HCT116 (cell line): ENCODE measurements at places on chromosomes 4 and X.

DNA sequence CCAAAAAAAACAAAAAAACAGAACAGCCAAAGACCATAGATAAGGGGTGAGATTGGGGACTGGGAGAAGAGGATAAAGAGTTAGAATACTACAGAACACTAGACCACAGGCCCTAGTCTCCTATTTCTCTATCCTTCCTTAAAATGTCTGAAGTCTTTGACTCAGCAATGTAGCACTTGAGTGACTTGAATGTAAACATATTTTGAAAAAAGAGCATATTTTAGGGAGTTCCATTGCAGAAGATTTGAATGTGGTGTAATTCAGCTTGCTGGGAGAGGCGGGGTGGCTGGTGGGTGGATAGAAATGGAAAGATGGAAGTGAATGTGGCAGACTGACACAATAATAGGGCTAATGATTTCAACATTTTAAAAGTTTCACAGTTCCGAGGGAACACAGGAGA, 144.9 kb downstream of the CHIC2 start:
- DNase-seq, result no peak

- DNase-seq, result peak; percentile 10
Measured at GRCh38 chr4:35358001-35358584, 886.2 kb downstream of the ARAP2 start.

GRCh38 chr4:7903791-7904516, 35.7 kb downstream of the AFAP1 start:
- no peak for DNase-seq

- DNase-seq, result no peak
Measured at GRCh38 chr4:168240821-168241220, 77.7 kb downstream of the DDX60 start.

DNA sequence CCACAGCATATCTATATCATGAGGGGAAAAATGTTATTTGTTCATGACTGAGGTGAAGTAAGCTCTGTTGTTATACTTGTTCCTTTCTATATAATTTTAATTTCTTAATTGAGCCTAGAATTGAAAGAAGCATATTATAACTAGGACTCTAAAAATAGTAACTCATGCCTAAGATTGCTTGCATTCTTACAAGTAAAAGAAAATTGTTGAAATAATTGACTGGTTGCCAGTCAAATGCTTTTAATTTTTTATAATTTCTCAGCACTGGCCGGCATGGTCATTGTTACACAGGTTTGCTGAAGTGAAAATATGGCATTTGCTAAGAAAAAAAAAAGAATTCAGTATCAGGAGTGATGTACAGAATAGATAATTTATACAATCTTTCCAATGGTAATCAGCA, 104.8 kb downstream of the GASK1B start:
- DNase-seq, result no peak

DNA sequence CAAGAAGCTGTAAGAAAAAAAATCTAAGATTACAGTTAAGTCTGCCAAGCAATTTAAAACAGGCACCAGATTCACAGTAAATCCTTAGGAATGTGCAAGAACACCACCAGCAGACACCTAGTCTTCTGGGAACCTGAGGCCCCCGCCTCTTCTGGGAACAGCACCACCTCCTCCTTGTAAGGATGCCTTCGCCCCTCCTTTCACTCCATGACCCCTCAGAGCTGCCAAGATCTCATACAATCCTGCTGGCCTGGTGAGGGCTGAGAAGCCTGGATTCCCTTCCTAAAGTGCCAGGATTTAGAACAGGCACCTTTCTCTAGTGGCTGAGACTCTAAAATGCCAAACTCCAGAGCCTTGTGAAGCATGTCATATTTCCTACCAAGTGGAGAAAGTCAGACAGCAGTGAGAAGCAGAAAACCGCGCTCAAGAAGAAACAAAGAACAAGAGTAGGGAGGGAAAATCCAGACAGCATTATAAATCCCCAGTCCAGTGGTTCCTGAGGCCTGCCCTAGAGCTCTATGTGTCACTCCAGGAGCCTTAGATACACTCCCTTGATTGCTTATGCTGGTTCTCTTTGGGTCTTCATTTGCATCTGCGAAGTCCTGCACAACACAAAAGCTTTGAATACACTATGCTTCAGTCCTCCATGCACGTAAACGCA, 166.4 kb downstream of the TSPAN5 start:
- DNase-seq, result no peak

DNA sequence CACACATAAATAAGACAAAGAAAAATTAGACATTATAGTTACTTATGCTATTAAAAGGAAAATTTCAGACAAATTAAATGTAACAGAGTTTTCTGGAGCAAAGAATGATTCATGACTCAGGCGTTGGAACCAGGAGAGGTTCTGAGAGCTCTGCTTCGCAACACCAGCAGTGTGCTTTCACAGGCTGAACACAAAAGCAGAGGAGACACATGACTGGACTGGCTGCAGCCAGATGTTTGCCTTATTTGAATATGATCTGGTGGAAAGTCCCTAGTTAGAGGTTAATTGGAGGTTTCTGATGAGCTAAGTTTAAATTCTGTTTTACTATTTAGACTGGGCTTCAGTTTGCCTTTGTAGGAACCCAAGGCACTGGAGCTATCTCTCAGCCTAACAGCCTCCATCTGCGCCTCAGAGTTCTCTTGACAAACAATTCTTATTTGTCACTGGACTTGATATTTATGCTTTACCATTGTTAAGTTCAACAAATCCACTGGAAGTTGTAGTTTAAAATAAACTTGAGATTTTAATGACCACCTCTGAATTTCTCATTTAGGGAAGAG, 16.2 kb downstream of the BOD1L1 start:
- no peak for DNase-seq

DNA sequence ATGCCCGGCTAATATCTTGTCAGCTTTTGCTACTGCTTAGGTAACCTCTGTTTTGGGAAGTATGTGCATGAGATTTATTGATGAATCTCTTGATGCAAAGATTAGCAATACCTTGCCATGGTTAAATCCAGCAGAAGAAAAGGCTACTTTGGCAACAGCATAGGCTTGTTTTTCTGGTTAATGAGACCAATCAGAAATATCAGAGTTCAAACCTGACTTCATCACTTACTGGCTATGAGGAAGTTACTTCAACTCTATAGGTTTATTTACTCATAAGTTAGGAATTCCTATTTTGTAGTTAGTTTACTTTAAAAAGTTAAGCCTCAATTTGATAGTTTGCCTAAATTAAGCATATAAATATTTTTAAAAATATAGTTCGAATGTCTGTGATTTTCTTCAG, 93.1 kb downstream of the PDLIM5 start:
- DNase-seq, result no peak

- no peak for DNase-seq
Measured at GRCh38 chr4:67466751-67467150, 78.6 kb downstream of the CENPC start.

- DNase-seq, result no peak
Measured at GRCh38 chr4:179095585-179096221, 1653.5 kb upstream of the AGA start.

GRCh38 chrX:46873746-46874145, 36.9 kb downstream of the RP2 start:
- no peak for DNase-seq

DNA sequence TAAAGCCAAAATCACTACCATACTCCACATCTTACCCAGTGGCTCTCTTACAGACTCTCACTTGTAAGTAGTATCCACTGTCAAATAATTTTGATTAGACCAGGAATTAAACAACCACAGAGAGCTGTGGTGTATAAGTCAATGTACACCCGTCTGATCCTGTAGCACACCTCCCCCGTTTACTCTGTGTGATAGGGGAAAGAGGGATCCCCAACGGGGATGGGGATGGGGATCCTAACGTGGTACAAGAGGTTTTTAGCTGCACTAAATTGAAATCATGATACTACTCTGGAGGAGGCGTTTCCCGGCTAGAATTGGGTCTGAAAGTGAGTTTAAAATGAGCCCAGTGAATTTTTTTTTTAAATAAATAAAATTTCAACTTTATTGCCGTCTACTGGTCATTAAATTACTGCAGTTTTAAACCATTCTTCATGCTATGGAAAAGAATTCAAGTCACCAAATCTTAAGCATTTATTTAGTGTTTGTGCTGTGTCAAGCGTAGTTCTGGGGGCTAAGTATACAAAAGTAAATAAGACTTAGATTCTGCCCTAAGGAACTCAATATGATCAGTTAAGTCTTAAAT, 76.6 kb downstream of the INTS12 start:
- no peak for DNase-seq

DNA sequence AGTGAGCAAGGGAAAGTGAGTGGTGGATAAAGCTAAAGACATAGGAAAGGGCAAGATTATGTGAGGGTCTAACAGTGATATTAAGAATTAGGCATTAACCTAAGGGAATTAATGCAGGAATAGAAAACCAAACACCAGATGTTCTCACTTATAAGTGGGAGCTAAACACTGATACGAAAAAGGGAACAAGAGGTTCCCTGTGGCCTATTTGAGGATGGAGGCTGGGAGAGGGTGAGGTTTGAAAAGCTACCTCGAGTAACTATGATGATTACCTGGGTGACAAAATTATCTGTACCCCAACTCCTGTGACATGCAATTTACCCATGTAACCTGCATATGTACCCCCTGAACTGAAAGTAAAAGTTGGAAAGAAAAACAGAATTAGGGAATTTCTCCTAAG, 79.0 kb downstream of the ANXA3 start:
- DNase-seq, result no peak

DNA sequence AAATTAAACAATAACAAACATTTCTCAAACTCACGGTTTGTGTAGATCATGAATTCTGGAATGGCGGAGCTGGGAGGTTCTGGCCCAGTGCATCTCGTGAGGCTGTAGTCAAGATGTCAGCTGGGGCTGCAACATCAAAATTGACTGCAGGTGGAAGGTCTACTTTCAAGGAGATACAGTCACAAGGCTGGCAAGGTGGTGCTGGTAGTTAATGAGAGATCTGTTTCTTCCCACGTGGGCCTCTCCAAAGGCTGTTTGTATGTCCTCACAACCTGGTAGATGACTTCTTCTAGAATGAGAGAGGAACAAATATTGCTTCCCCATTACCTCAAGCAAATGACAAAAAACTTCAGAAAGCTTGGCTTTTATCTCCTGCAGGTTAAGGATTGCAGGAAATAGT, 8.0 kb upstream of the PRDX4 start:
- no peak for DNase-seq

DNA sequence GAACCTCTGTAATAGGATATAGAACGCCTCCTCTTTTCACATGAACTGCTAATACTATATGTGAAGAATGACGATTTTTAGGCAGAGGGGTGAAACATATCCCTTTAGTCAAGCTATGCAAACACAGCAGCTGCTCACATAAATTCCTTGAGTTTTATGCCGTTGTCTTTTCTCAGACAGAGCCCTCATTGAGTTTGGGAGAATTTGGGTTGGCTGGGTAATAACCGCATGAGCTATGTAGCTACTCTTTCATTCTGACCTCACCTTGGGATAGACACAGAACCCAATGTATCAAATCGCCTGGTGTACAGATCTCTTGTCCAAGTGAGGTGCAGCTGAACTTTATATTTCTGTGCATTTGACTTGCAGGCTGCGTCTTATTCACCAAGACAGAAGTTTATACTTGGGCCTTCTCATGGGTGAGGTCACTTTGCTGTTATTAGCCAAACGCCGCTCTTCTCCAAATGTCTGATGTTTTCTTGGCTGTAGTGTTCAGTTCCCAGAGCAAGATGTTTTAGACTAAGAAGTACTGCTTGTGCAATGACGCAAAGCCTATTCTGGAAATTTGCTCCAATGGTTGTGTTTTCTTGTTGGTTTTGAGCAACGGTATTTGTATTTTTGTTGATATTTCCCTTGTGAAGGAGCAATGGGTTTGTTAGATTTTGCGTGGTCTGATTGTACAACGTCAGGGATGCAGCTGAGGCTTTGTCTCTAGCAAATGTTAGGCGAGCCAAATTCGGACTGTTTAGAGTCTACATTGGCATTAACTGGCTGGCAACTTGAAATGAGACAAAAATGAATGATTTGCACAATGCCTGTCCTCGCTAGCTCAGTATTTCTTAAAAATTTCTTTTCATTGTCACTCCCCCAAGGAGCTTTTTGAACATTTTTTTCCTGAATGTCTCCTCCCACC, 11.2 kb upstream of the SPARCL1 start:
- DNase-seq, result no peak

DNA sequence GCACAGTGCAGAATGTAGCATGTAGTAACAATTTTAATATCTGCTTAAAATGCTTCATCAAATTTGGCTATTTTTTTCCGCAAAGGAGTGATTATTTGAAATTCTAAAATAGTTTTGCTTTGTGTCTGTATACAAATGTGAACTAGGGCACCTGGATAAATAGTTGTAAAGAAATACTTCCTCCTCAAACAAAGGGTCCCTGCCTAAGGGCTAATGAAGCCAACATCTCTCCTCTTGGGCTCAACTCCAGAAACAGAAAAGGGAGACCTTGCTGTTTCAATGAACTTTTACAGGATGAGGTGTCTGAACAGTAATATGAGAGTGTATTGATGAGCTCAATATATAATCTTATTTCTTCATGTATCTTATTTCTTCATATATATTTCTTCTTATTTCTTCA, 30.8 kb upstream of the SCOC start:
- DNase-seq, result no peak

- no peak for DNase-seq
Measured at GRCh38 chrX:12867685-12868084, 813 bp downstream of the TLR7 start.

- no peak for DNase-seq
Measured at GRCh38 chrX:68936126-68936525, 107.3 kb downstream of the EFNB1 start.

DNA sequence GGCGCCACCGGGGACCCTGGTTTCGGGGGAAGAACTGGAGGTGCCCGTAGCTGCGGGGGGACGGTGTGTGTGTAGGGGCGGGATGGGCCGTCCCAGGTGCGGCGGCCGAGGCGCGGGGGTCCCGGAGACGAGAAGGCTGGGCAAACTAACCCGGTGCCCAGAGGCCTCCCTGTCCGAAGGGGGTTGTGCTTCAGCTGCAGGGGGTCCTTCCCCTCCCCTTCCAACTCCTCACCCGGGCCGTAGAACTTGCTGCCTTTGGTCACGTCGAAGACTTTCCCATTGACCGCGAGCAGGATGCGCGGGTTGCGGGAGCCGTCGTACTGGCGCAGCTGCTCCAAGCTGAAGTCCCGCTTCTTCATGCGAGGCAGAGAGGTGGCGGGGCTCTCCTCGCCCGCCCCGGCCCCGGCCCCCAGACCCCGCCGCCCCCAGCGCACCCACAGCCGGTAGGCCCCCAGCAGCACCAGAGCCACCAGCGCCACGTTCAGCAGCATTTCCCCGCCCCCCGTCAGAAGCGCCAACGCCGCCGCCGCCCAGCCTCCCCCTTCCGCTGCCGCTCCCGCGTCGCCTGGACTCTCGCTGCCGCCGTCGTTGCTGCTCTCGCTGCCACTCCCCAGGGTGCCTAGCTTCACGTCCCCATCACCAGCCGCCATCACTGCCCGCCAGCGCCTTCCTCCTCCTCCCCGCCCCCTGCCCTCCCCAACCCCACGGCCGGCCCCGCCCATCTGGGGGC, at the start of gene PGRMC2:
Gene PGRMC2 (minus strand): TSS at position 673 of the 730 bp plus-strand sequence. CDS start 23 bp downstream, at position 650.
- DNase-seq, result no peak

- DNase-seq, result no peak
Measured at GRCh38 chrX:122777766-122778165, 406.3 kb upstream of the GRIA3 start.

- no peak for DNase-seq
Measured at GRCh38 chr4:155402941-155403340, 26.2 kb upstream of the MAP9 start.
